ENCODE measurements at places on chromosomes 16 and 17. TPM values are rescaled to one million over a fixed set of nuclear protein-coding genes. Genes with fewer than 3 reads are reported as not detected.

GRCh38 chr17:29148257-29148789 lies 31.9 kb downstream of the MYO18A start:
- no peak for DNase-seq
- peaks cover 26% of the 10 kb centered on the region for H3K4me1 ChIP-seq
- H3K36me3 ChIP-seq, result no peaks in the 10 kb centered on the region

DNA sequence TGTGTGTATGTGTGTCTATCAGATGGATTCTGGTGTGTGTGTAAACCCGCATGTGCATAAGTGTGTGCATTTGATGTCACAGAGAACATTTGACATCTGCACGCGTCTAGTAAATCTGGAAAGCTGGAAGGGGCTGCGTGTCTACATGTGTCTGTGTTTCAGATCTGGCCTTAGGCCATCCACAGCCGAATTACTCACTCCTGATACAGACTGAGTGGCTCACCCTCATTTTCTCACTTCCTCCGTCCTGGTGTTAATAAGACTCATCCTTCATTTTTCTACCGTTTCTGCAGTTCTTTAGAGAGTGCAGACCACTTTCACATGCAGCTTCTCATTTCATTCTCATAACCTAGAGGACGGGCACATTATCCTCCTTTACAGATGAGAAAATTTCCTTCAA lies 491.6 kb downstream of the CDH13 start:
- no peak overlapping the region for H3K4me3 ChIP-seq
- no peak overlapping the region for H3K27ac ChIP-seq
- no peaks in the 10 kb centered on the region for H3K36me3 ChIP-seq
- no peaks in the 10 kb centered on the region for H3K27me3 ChIP-seq

MYO15A gene
- total RNA-seq, result 0.65 TPM

DNA sequence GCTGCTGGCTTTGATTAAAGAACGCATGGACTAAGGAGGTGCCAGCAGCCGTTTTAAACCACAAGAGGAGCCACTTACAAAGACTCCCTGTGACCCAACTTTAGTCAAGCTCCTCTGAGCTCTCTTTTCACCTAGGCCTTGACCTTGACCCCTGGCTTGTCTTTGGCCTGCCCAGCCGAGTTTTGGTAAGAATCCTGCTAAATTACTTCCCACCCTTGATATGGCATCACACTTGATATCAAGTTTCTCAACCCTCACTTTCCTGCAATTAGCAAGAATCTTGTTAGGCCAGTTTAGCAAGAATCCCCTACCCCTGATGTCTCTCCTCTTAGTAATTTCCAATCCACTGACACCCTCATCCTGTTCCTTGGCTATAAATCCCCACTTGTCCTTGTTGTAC lies 232.8 kb upstream of the SALL1 start:
- no peaks in the 10 kb centered on the region for H3K36me3 ChIP-seq
- no peak overlapping the region for H3K27ac ChIP-seq
- no peak overlapping the region for H3K4me3 ChIP-seq
- H3K4me1 ChIP-seq, result no peaks in the 10 kb centered on the region
- no peaks in the 10 kb centered on the region for H3K27me3 ChIP-seq

DNA sequence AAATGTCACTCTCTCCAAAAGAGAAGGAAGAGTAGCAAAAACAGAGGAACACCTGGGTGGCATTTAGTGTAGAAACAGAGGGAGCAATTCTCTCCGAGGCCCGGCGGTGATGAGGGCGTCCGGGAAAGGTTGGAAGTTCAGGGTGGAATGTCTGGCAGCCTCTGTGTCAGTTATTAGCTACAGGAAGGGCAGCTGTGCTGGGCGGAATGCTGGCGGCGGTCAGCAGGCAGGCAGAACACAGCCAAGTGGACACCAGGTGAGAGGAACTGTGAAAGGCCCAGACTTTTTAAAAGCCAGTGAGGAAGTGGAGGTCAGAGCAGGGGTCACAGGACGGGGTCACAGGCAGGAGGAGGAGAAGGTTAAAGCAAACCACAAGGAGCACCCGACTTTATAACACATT lies 238.1 kb downstream of the NTN1 start:
- H3K27me3 ChIP-seq, result no peaks in the 10 kb centered on the region
- peaks cover 4% of the 10 kb centered on the region for H3K4me1 ChIP-seq
- H3K36me3 ChIP-seq, result no peaks in the 10 kb centered on the region
- H3K27ac ChIP-seq, result peak overlapping the region; percentile 65

IRF8 gene
- 22.8 TPM for total RNA-seq

Measured in T-helper 17 cell (primary cell).